Activated naive CD4-positive, alpha-beta T cell treated with Interleukin-2 at 50 U/mL for 16 hours (primary cell): ENCODE measurements at places on chromosomes 3 and 15.

DNA sequence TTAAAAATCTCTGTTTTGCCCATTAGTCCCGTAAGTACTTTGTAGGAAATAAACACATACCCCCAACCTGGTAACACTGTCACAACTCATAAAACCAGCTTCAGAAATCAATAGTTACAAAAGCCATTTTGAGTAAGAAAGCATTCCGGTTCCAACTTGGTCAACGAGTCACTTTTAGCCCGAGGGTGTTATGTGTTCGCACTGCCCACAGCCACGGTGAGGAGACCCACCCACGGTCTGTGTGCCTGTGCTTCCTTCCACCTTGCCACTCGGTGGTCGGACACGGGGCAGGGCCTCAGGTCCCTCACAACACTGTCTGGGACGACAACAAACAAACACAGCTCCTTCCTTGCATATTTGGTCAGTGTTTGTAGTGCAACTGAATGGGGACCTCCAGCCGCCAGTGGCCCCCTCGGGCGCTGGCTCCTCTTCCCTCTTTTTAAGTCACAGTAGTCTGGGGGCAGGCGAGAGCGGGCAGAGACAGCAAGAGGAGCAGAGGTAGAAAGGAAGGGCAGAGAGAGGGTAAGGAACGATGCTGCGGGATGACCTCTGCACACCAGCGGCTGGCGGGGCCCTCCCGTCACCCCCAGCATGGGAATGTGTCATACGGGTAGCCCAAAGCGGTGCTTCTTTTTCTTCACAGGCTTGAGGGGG lies 5.2 kb upstream of the MUSTN1 start:
- DNase-seq, result no peak

- no peak for DNase-seq
Observed at GRCh38 chr15:63372753-63373152, 8.9 kb downstream of the CA12 start.

DNA sequence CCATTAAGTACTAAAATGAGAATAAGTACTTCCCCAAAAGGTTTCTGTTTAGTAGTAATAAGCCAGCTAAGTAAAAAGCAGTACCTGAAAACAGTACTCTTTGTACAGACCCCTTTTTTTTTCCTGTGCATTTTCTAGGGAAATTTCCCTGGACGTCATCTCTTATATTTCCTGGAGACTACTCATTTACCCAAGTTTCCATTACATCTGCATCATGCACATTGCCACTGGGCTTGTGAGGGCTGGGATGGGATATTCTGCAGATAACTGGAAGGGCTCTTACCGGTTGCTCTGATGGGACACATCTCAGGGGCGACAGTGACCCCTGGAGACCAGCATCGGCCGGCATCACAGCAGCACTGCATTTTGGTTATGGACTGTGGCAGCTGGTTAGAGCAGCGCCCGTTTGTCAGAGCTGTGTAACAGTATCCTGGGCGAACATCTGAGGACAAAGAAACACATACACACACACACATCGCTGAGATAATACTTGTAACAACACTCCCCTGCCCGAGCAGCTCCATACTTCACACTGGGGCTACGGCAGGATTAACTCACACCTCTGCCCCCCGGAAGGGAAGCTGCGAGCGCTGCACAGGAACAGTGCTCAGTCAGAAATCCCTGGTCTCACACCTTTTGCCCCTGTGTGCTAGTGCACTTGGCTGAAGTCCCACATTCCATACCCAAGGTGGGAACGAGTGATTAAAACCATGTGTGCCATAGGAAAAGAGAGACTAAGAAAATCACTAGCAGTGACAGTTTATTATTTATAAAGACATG lies 124.9 kb downstream of the FBN1 start:
- no peak for DNase-seq

DNA sequence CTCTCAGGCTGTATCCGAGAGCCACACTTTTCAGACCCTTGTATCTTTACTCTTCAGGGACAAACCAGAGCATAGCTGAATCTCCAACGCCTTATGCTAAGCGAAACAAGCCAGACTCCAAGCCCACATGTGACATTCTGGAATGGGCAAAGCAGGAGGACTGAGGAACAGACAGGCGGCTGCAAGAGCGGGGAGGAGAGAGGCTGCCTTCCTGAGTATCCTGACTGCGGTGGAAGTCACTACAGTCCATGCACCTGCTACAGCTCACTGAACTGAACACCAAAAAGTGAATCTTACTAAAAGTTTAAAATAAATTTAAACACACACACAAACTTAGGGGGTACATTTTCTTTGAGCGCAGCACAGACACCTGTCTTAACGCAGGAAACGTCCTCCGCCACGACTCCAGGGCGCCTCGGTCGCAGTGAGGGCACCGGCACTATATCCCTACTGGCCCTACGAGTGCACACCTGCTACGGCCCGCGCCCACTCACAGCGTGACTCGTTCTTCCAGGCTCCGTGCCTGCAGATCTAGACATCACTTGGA lies 1.4 kb downstream of the CYFIP1 start:
- DNase-seq, result no peak

GRCh38 chr3:147729641-147730040 lies 320.5 kb downstream of the ZIC1 start:
- DNase-seq, result no peak

GRCh38 chr15:51263116-51263515 lies 75.3 kb downstream of the CYP19A1 start:
- no peak for DNase-seq

DNA sequence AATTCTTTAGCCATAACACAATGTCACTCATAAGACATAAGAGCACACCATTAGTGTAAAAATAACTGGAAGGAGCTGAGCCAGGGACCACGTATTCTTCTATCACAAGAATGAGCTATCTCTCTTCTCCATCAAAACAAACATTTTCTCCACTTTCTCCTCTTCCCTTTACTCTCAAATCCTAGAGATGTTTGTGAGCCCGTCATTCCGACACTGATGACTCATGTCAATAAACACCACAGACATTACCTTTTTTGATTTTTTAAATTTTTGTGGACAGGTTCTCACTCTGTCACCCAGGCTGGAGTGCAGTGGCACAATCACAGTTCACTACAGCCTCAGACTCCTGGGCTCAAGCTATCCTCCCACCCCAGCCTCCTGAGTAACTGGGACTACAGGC lies 86.6 kb downstream of the MEX3B start:
- DNase-seq, result no peak

GRCh38 chr3:64685331-64685799 lies 2.4 kb downstream of the ADAMTS9 start:
- DNase-seq, result no peak

DNA sequence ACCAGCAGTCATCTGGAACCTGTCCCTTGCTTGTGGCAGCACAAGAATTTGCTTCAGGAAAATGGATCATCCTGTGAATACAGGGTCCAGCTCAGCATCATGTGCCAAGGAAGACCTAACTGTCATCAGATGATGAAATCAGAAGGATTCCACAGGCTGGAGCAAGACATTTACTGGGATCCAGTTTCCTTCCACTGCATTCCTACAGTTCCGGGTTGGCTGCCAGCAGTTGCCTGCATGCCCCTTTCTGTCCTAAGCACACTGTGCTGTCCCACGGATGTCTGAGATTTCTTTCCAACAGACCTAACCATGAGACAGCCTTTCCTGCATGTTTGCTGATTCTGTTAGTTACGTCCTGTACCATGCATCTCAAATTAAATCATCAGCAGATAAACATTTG lies 140.7 kb downstream of the IMPG2 start:
- DNase-seq, result no peak

GRCh38 chr15:28106294-28107110 lies 7.4 kb upstream of the OCA2 start:
- peak; percentile 28 for DNase-seq

- no peak for DNase-seq
Observed at GRCh38 chr3:64352639-64352992, 127.3 kb upstream of the PRICKLE2 start.

- no peak for DNase-seq
Observed at GRCh38 chr3:160477750-160478149, 28.2 kb upstream of the TRIM59 start.

- no peak for DNase-seq
Observed at GRCh38 chr3:77247061-77247460, 207.2 kb downstream of the ROBO2 start.

- peak; percentile 96 for DNase-seq
Observed at GRCh38 chr3:47282424-47283192, at the start of the genes KIF9 and KLHL18. TSS of gene KIF9 (minus strand) at chr3:47282799. CDS start at chr3:47277374, 5,425 bp downstream. TSS of gene KLHL18 (plus strand) at chr3:47282944. CDS start at chr3:47282966, 22 bp downstream.

- DNase-seq, result no peak
Observed at GRCh38 chr3:173920386-173920785, 522.8 kb downstream of the NLGN1 start.

DNA sequence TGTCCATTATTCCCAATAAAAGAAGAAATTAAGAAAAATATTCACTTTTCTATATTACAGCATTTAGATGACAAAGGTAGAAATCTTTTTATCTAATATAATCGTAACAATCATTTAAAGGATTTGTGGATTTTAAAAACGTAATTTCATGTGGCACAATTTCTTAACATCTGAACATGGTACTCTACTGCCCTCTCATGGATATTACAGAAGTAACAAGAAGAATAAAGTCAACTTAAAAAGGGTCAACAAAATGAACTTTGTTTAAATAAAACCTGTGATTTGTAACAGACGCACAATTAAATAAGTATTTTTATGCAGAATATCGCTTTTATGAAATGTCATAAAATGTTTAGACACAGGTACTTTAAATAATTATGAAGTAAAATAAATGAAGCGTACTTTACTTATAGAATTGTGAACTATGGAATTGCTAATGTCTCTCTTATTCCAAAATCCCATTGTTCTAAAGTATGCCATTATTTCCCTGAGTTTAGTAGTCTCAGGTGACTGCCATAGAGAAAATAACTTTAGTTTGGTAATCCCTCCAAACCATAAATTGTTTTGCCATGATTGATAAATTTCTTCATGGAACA lies 366.8 kb upstream of the ZNF385D start:
- DNase-seq, result no peak

DNA sequence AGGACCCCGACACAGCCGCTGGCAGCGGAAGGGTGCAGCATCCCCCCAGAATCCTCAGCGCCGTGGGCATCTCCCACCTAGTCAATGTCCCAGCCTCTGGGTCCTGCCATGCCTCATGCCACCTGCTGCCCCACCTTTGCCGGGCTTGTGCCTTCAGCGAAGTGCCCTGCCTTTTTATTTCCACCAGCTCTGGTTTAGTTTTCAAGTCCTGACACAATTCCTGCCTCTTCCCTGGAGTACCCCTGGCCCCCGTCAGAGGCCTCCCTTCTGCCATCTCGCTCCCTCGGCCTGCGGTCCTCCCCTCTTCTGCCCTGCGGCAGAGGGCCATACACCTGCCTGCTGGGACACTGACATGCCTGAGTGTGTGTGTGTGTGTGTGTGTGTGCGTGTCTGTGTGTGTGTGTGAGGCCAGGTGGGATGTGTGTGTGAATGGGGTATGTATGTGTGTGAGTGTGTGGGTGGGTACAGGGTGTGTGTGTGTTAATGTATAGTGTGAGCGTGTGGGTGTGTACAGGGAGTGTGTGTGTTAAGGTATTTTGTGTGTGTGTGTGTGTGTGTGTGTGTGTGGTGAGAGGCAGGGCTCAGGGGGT lies 129.9 kb downstream of the SMAD6 start:
- no peak for DNase-seq

DNA sequence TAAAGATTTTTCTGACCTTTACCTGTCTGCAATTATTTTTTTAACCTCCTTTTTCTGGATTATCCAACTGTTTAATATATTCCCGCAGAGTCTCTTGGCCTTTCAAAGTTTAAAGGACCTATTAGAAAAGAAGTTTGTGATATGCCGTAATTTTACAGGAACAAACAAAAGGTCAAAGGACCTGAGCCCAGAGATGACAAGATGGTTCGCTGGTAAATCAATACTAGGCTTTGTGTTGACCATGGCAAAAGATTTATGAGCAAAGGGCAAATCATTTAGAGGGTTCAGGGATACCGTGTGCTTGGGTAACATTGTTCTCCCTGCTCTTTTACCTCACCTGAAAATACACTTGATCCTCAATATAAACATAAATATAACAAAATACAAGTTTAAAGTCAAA lies 923.5 kb downstream of the ROBO1 start:
- no peak for DNase-seq

DNA sequence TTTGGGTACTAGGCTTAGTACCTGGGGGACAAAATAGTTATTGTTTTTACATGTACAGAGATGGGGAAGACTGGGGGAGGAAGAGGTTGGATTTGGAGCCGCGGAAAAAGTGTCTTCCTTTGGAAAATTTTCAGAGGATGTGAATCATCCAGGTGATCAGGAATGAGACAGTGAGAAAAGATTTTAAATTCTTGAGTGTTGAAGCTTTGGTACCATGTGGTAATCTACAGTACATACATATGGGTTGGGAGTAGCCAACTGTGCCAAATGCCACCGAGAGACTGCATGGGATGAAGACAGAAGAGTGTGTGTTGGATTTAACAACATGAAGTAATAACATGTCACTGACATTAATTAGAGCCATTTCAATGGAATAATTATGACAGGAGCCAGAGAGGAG lies 1238.2 kb downstream of the ROBO1 start:
- no peak for DNase-seq

- DNase-seq, result no peak
Observed at GRCh38 chr3:73687106-73688004, 62.6 kb upstream of the PDZRN3 start.

DNA sequence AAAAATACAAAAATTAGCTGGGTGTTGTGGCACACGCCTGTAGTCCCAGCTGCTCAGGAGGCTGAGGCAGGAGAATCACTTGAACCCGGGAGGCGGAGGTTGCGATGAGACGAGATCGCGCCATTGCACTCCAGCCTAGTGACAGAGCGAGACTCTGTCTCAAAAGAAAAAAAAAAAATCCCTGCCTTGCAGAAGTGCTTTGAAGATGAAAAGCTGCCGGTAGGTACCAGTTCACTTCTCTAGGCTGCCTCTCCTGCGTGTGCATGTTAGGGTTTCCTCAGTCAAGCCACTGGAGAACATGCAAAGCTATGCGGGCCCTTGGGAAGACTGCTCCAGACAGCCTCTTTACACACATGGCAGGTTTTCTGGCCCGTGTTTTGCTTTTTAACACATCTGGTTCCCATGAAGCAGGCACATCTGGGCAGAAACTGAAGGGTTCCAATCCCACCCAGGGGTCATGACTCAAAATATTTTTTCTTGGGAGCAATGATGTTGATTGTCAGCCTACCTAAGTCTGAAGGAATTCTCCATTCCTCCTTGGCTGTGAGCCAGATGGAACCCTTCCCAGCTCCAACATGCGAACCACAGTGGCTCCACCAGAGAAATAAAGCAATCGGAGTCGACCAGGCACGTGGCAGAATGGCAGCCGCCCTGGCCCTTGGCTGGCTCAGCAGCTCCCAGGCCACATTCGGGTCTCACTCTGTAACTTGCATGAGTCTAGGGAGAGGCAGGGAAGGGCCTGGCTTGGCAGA lies 29.6 kb downstream of the MGLL start:
- no peak for DNase-seq

GRCh38 chr15:98861188-98861587 lies 146.4 kb downstream of the PGPEP1L start:
- no peak for DNase-seq

GRCh38 chr3:192026661-192027060 lies 565.7 kb downstream of the PYDC2 start:
- DNase-seq, result no peak

DNA sequence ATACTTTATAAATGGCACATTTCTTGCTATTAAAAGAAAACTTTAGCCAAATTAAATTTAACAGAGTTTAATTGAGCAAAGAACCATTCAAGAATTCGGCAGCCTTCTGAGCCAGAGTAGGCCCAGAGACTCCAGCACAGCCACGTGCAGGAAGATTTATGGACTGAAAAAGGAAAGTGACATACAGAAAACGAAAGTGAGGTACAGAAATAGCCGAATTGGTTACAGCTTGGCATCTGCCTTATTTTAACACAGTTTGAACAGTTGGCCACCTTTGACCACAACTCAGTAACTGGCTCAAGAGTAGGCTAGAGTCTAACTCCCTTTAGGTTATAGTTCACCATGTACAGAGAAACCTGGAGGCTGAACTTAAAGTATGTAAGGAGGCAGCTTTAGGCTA lies 17.6 kb downstream of the CFAP44 start:
- no peak for DNase-seq
